Thoracic aorta (tissue), 2 donors: ENCODE measurements at places on chromosomes 16 and 17. TPM values are rescaled to one million over a fixed set of nuclear protein-coding genes. Genes with fewer than 3 reads are reported as not detected.

The WNT9B gene
- 2.2 TPM for total RNA-seq

DNA sequence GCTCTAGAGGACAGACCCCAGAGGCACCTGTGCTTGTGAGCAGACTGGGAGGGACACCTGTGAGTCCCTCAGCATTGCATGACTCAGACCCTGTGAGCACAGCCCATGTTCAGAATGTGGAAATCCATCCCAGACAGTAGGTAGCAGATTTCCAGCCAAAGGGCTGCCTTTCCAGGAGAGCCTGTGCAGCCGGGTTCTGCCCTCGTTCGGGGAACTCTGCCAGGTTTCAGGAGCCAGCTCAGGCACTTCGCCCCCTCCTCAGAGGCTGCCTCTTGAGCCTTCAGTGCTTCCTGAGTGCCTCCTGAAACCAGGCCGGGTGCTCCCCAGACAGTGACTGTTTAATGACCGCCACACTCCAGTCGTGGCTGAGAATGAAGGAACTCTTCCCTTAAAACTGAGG, 23.3 kb upstream of the SDR42E2 start:
- no peaks in the 10 kb centered on the region for H3K36me3 ChIP-seq
- no peak overlapping the region for H3K4me3 ChIP-seq
- H3K27me3 ChIP-seq = no peaks in the 10 kb centered on the region
- no peak for DNase-seq
- no peaks in the 10 kb centered on the region for H3K4me1 ChIP-seq

GRCh38 chr16:1828645-1829410, 1.8 kb downstream of the FAHD1 start:
- no peak overlapping the region for H3K27ac ChIP-seq
- no peak overlapping the region for H3K4me3 ChIP-seq
- peaks cover 3% of the 10 kb centered on the region for H3K36me3 ChIP-seq
- H3K27me3 ChIP-seq = no peaks in the 10 kb centered on the region

The UMOD gene
- total RNA-seq = not detected

DNA sequence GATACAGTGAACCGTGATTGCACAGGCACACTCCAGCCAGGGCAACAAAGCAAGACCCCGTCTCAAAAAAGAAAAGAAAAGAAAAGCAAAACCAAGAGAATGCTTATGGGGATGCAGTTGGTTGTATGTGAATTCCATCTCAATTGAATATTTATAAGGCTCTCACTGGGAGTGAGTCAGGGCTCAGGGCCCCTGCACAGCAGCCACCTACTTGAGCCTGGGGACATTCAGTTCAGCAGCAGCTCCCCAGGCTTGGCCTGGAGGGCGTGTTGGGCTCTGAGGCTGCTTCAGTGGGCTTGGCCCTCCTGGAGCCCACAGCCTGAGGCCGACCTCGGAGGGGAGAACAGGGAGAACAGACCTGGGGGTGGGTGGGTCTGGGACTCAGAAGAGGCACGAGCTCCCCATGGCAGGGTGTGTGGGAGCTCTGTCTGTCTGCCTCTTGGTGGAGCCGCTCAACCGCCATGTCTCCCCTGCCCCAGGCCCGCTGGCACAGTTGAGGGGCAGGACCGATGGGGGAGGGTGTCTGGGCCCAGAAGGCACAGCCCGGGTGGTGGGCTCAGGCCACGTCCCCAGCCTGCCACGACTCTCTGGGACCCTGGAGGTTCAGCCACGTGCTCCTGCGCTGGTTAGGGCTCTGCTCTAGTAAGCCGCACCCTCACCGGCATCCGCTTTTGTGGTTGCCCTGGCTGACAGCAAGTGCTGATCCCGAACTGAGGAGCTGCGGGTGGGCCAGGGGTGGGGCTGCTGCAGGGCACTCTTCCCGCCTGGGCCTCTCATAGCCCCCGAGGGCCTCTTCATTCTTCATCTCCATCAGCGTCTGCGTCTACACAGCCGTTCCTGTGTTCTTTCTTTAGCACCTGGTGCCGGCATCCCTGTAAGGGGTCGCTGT, 24.8 kb downstream of the ZFPM1 start:
- H3K27me3 ChIP-seq = no peaks in the 10 kb centered on the region
- H3K36me3 ChIP-seq = no peaks in the 10 kb centered on the region
- H3K4me3 ChIP-seq = no peak overlapping the region
- H3K4me1 ChIP-seq = no peaks in the 10 kb centered on the region

GRCh38 chr16:49576173-49576494, 202.5 kb downstream of the C16orf78 start:
- no peak overlapping the region for H3K4me3 ChIP-seq
- H3K4me1 ChIP-seq = peaks cover 9% of the 10 kb centered on the region
- DNase-seq = no peak
- no peak overlapping the region for H3K27ac ChIP-seq

DNA sequence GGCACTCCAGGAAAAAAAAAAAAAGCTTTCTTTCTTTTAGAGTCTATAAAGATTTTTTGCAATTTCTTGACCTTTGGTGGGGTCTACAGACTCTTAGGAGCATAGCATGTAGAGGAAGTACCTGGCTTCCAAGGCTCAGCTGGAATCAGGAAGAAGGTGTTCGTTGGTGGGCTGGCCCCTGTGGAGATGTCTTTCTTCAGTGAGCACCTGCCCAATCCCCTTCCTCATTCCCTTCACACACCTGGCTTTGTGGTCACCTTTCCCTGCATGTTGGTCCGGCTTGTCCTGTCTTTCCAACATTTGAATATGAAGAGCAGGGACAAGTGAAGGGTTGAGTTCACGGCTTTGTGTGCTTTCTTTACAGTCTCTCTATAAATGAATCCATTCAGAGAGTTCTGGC, 352.4 kb downstream of the HAPSTR1 start:
- no peak for DNase-seq
- no peaks in the 10 kb centered on the region for H3K27me3 ChIP-seq
- no peak overlapping the region for H3K27ac ChIP-seq
- H3K4me3 ChIP-seq = no peak overlapping the region
- no peaks in the 10 kb centered on the region for H3K4me1 ChIP-seq
- no peaks in the 10 kb centered on the region for H3K36me3 ChIP-seq

GRCh38 chr17:9854255-9854654, 28.5 kb downstream of the GLP2R start:
- no peak overlapping the region for H3K4me3 ChIP-seq
- no peak overlapping the region for H3K27ac ChIP-seq
- no peaks in the 10 kb centered on the region for H3K27me3 ChIP-seq

- H3K4me3 ChIP-seq = no peak overlapping the region
- H3K4me1 ChIP-seq = no peaks in the 10 kb centered on the region
- no peaks in the 10 kb centered on the region for H3K36me3 ChIP-seq
- no peak overlapping the region for H3K27ac ChIP-seq
- H3K27me3 ChIP-seq = no peaks in the 10 kb centered on the region
These were observed 19.6 kb upstream of the APPBP2 start for GRCh38 chr17:60545465-60546191.

DNA sequence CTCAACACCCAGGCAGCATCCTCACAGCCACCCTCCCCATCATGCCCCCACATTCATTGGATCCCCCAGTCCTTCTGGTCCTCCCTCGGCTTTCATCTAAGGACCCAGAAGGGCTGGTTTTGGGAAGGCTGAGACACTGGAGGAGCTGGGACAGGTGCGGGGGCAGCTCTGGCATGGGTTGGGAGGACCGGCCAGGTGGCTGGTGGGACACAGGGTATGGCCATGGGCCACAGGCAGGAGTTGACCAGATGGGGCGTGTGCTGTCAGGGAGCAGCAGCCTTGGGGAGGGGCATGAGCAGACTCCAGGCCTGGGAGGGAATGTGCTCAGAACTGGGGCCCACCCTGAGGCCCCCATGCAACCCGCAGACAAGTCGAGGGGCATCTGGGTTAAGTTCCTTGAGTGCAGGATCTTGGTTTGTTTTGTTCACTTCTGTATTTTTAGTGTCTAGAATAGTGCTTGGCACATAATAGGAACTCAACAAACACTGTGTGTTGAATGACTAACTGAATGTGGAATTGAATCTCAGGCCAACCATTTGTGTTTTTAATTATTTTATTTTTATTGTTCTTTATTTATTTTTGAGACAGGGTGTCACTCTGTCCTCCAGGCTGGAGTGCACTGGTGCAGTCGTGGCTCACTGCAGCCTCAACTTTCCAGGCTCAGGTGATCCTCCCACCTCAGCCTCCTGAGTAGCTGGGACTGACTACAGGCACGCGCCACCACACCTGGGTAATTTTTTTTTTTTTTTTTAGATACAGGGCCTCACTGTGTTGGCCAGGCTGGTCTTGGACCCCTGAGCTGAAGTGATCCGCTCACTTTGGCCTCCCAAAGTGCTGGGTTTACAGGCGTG, 5.6 kb downstream of the P2RX1 start:
- H3K36me3 ChIP-seq = no peaks in the 10 kb centered on the region
- no peak overlapping the region for H3K27ac ChIP-seq
- H3K4me1 ChIP-seq = peaks cover 8% of the 10 kb centered on the region
- no peak for DNase-seq
- no peak overlapping the region for H3K4me3 ChIP-seq

DNA sequence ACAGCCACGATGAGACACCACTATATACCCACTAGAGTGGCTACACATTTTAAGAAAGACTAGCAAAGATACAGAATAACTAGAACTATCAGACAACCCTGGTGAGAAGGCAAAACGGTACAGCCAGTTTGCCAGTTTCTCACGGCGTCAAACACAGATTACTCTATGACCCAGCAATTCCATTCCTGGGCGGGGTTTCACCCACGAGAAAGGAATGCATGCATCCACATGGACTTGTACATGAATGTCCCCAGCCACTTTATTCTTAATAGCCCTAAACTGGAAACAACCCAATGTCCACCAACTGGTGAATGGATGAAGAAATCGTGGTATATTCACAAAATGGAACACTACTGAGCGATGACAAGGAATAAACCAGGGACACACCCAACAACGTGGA, 74.5 kb downstream of the MYH10 start:
- H3K4me3 ChIP-seq = peak overlapping the region; percentile 15
- no peaks in the 10 kb centered on the region for H3K27me3 ChIP-seq
- peaks cover 20% of the 10 kb centered on the region for H3K36me3 ChIP-seq
- peak; percentile 23 for DNase-seq
- H3K27ac ChIP-seq = peak overlapping the region; percentile 66

DNA sequence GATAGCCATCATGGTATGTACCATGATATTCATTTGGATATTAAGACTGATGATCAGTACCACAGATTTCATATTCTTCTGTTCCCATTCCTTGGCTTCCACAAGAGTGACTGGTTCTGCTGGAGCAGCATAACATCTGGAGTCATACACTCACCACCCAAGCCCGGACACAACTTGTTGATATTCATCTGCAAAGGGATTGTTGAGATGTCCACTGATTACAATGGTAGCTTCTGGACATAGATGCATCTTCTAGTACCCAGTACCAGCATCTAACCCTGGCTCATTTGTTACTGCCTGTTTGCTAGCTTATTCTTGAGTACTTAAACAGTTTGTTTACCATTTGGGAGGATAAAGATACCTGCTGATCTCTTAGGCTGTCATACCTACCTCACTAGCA, 235.7 kb upstream of the AXIN2 start:
- no peak for DNase-seq
- H3K4me1 ChIP-seq = no peaks in the 10 kb centered on the region
- no peaks in the 10 kb centered on the region for H3K36me3 ChIP-seq
- H3K4me3 ChIP-seq = no peak overlapping the region

- H3K36me3 ChIP-seq = peaks cover 14% of the 10 kb centered on the region
- no peaks in the 10 kb centered on the region for H3K27me3 ChIP-seq
- H3K4me3 ChIP-seq = no peak overlapping the region
These were observed 30.4 kb downstream of the NLRC5 start for GRCh38 chr16:57019746-57020145.

DNA sequence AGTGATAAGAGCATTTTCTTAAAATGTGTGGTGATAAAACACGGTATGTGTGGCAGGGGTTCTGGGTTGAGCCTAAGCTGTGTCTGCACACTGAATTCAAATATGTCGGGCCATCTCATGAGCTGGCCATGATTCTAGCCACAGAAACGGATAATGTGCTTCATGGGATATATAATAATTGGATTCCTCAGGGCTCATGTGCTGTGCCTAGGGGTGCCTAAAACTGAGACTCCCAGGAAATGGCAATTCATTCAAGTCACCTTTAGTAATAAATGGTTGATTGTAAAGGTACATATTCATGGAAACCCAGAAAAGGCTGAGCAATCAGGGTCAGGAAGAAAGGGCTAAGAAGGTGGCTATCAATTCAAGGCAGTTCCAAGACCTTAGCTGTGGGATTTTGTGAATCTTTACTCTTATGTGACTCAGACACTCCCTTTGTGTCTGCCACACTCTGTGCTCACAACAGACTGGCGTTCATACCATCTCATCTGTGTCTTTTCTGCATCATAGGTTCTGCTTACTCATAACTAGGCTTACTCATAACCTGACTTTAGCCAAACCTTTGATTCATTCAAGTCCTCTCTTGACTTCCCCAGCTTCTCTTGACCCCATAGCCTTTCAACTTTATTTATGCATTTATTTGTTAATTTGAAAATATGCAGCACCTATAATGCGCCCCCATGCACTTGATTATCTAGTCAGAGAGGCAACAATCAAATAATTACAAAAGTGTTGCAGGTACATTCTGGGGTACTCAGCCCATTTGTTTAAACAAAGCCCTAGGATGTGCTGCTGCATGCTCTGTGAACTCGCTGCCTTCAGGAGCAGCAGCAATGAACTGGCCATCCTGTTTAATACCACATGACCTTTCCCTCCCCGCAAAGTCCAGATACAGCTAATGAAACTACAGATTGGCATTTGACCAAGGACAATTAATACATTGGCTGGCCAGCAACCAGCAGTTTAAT, 28.4 kb upstream of the MED13 start:
- no peak for DNase-seq
- H3K4me3 ChIP-seq = no peak overlapping the region
- no peaks in the 10 kb centered on the region for H3K4me1 ChIP-seq
- no peaks in the 10 kb centered on the region for H3K27me3 ChIP-seq
- H3K27ac ChIP-seq = no peak overlapping the region

The ABCC3 gene
- 72.7 TPM for total RNA-seq

- H3K4me3 ChIP-seq = no peak overlapping the region
- no peaks in the 10 kb centered on the region for H3K27me3 ChIP-seq
- H3K36me3 ChIP-seq = no peaks in the 10 kb centered on the region
- DNase-seq = no peak
- no peak overlapping the region for H3K27ac ChIP-seq
These were observed 18.0 kb downstream of the CTRB2 start for GRCh38 chr16:75188832-75189477.
